ENCODE measurements at places on chromosomes 6 and 20.

DNA sequence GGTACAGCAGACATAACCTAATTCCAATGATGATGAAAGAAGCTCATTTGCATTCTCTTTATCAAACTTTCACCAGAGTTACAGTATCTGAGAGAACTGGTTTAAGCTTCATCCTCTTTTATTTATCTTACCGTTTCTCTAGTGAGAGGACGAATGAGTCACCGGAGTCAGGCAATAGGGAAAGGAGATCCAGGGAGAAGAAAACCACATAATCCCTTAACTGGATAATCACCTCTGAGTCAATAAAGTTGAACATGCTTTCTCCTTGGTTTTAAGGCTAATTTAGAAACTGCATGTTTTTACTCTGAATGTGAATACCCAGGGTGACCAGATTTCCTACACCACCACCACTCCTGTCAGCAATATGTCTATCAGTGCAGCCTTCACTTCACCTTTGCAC is 313.7 kb upstream of the TBX18 start:
- no peak for DNase-seq

DNA sequence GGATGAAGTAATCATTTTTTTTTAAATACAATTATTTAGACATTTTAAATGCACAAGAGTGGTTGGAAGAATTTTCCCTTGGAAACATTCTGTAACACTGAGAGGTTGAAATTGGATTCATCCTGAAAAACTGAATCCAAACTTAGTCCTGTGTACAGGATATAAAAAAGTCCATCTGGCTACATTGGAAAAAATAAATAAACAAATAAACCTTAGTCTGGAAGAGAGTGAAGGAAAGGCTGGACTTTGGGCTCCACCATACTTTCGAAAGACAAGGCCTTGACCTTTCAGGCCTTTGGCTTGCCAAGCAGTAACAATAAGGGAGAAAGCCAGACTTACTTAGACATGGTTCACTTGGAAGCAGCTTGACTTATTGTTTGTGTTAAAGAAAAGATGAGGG is 664.3 kb downstream of the TENT5A start:
- no peak for DNase-seq

GRCh38 chr6:64294034-64294433 is 658.4 kb downstream of the PHF3 start:
- no peak for DNase-seq

DNA sequence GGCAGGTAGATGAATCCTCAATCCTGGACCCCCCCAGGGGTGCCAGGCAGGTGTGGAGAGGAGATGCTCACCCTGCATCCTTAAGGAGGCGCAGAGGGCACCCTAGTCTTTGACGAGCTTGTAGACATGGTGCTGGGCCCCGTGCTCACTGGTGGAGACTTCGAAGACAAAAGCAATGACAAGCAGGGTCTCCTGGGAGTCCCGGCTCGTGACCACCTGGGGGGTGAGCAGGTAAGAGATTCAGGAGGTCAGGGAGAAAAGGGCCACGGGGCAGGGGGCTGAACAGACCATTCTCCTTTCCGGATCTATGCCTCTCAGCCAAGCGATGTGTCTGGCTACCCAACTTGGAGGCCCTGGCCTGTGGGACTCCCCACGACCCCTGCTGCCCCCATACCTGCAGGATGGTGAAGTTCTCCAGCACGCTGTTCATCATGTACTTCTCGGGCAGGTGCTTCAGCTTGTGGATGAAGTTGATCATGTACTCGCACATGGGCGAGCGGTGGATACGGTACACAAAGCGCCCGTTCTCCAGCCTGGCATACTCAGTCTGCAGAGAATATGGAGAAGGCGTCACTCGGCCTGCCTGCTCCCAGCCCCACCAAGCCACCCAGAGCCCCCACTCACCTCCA is 6.9 kb downstream of the RPL10A start:
- no peak for DNase-seq

GRCh38 chr20:9508696-9509178 is 5.7 kb upstream of the LAMP5 start:
- no peak for DNase-seq

GRCh38 chr6:138465007-138465645 is 34.2 kb downstream of the NHSL1 start:
- no peak for DNase-seq

DNA sequence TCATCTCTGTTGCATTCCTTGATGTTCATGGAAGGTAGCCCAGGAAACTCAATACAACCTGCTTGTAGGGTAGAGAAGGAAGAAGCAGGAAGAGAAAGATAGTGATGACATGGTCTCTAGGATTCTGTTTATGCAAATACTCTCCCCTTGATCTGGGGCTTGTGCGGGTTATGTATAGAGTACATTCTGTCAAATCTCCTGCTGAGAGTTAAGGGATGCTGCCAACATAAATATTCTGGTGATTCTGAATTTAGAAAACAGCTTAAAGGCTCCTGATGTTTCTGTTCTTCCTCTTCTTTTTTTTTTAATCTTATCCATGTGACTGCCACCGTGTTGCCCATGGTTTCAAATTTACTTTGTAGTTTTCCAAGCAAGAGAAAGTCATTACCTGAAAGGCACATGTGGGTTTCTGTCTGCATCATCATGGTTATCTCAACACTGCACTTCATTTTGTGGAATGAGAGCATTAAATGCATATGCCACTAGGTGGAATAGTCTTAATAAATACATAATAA is 150.6 kb downstream of the RPS12 start:
- no peak for DNase-seq

DNA sequence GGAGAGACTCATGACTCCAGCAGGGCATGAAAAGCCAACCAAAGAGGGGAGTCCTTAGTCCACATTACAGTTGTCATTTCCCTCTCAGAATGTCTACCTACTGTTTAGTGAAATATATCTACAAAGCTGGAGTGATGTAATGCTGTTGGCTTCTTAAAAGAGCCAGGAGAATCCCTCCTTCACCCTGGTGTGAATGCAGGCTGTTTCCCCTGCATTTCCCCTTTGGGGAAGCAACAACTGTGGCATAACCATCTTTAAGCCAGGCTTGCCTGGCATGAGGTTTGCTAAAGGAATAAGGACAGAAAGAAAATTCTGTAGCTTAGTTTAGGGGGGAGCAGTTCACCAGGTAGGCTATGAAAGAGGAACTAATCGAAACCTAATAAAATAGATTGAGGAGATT is 129.5 kb downstream of the CRYBG1 start:
- DNase-seq = no peak

- no peak for DNase-seq
Measured at GRCh38 chr20:4491643-4492042, 230.1 kb upstream of the PRND start.

- peak; percentile 48 for DNase-seq
Measured at GRCh38 chr6:109606359-109606758, 84.6 kb downstream of the AK9 start.

- no peak for DNase-seq
Measured at GRCh38 chr6:164130151-164130550, 715.6 kb downstream of the QKI start.

GRCh38 chr6:155578251-155578650 is 122.6 kb upstream of the NOX3 start:
- no peak for DNase-seq

DNA sequence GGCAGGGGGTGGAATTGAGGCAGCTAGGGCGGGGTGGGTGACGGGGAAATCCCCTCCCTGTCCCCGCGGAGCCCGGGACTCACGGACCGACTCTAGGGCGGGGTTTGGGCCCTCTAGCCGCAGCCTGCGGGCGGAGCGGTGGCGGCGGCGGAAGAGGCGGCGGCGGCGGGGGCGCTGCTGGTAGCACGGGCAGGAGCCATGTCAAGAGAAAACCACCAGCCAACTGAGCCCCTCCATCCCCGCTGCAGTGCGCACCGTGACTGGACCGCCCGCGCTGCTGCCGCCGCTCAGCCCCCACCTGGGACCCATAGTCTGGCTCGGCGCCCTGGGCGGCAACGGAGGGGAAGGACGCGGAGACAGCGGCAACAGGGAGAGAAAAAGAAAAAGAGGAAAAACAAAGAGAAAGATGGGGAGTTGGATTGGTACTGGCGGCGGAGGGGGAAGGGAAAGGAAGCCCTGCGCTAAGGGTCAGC is 1.2 kb upstream of the C6orf62 start:
- DNase-seq = peak; percentile 67

- DNase-seq = no peak
Measured at GRCh38 chr6:12112540-12113189, 100.6 kb downstream of the HIVEP1 start.

DNA sequence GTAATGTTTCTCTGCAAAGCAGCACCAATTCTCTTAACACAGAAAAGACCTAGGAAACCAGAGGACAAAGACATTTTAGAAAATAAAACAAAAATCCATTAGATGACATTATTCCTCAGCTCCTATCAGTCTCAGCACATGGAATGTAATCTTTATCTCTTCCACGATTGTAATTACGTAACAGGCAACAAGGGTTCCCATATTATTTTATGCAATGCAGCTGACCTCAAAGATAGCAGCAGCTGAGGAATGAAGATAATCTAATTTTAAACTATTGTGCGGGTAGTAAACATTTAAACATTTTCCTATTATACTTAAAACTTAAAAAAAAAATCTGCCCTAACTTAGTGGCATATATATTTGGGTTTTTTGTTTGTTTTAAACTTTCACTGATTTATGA is 33.0 kb upstream of the PTCHD4 start:
- no peak for DNase-seq

- no peak for DNase-seq
Measured at GRCh38 chr20:59221049-59221706, 57.6 kb downstream of the ZNF831 start.

DNA sequence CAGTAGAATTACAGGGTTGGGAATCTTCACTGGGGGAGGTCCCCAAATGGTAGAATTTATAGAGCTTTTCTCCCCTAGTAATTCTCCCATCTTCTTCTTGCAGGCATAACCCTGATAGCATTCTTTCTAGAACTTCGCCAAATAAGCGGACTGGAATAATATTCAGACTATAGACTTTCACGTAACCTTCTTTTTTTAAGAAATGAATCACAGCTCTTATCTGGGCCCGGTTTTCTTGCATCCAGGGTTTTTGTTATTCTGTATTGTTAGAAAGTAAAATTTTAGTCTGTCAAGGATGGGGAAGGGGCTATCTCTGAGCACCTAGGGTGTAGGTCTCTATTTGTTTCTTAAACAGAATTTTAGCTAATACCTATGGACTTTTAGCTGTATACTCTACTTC is 476.8 kb upstream of the CITED2 start:
- DNase-seq = no peak

GRCh38 chr20:37343212-37343993 is 2.5 kb upstream of the SRC start:
- no peak for DNase-seq

DNA sequence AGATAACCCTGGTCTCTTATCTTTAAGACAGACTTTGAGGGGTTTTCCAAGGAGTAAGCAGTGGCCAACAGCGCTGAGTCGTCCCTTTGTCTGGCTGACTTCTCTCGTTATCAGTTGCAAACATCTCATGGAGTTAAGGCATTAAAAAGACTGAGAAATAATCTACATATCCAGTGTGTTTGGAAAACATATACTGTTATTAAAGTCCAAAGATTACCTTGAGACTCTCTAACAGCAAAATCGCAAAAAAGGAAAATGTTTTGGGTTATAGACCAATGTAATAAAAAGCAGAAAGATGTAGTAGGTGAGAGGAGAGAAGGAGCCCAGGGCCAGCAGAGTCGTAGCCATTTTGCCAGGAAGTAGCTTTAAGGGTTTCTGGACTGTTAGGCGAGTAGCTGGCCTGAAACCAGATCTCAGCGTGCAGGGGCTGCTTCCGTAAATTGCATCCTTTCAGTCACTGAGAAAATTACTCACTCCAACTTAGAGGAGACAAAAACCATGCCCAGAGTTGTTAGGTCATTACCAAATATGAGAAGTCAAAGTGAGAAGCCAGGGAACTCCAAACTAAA is 24.6 kb downstream of the MYLK4 start:
- no peak for DNase-seq

GRCh38 chr6:54646069-54646950 is 200.3 kb upstream of the FAM83B start:
- no peak for DNase-seq

- no peak for DNase-seq
Measured at GRCh38 chr6:41201764-41202173, 820 bp upstream of the TREML2 start.

- DNase-seq = no peak
Measured at GRCh38 chr6:99026135-99026534, 78.4 kb upstream of the FBXL4 start.

DNA sequence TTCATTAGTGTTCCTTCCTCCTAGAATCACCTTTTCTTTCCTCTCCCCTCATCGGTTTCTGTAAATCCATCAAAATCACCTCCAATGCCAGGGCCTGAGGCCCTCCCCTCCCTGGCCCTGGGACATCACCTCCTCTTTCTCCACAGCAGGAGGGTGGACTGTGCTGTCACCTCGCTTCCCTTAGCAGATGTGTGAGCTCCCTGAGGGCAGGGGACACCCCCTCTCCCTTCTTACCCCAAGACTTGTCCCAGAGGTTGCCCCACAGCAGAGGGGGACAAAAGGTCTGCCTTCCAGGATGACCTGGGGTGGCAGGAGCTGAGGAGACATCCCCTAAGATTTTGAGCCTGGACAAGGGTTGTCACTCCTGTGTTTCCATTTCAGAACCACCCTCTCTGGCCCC is 5.9 kb downstream of the ULBP1 start:
- DNase-seq = no peak

GRCh38 chr6:20661721-20662120 is 127.5 kb downstream of the CDKAL1 start:
- DNase-seq = no peak

DNA sequence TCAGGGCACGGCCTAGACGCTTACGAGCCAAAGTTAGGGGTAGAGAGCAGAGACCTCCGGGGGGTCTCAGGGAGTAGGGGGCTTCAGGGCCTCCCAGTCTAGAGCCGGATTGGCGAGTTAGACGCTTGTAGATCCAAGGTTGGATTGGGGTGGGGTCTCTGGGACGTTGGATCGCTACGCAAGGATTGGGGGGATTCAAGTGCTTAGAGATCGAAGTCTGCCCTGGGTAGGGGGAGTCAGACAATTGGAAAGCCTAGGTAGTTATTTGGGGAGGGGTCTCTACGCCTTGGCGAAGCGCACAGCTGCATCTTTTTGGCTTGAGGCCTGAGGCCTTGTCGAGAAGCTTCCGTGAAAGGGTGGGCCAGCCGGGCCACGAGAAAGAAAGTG is 469 bp downstream of the STX16 start:
- no peak for DNase-seq

GRCh38 chr20:42747765-42748411 is 441.8 kb downstream of the PTPRT start:
- DNase-seq = no peak

DNA sequence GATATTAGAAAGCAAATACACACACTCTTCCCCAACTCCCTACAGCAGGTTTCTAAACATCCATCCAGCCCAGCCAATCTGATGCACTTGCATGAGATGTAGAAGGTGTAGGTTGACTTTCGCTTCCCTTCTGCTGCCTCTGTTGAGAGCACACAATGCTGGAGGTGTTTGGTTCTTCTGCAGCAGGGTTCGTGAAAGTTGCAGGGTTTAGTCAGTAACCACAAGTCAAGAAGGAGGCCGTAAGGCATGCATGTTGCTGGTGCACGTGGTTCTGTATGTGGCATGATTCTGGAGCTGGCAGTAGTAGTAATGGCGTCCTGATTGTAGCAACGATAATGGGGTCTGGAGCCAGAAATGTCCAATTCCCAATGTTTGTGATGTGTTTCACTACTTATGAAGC is 53.0 kb downstream of the DEK start:
- DNase-seq = no peak
